ENCODE measurements at places on chromosomes 4 and X.

- no peak for DNase-seq
Measured at GRCh38 chrX:41110801-41111625, 25.8 kb downstream of the USP9X start.

DNA sequence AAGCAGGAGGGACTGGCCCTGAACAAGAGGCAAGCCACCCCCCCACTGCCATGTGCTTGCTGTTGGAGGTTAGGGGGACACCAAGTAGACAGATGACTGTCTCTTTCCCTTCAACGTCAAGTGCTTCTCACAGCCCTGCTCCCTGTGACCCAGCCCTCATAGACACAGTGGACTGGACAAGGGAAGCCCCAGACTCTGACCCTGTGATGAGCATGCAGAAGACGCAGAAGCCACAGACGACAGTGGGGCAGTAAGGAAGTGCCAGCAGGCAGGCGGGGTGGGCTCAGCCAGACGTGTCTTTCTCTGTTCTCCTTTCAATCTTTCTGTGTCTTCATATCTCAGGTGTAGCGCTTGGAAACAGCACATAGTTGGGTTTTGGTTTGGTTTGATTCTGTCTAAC is 2.4 kb upstream of the L1CAM start:
- no peak for DNase-seq

GRCh38 chrX:67922966-67923365 is 379.1 kb downstream of the AR start:
- no peak for DNase-seq

- no peak for DNase-seq
Measured at GRCh38 chrX:78957768-78958130, 12.6 kb downstream of the P2RY10 start.

DNA sequence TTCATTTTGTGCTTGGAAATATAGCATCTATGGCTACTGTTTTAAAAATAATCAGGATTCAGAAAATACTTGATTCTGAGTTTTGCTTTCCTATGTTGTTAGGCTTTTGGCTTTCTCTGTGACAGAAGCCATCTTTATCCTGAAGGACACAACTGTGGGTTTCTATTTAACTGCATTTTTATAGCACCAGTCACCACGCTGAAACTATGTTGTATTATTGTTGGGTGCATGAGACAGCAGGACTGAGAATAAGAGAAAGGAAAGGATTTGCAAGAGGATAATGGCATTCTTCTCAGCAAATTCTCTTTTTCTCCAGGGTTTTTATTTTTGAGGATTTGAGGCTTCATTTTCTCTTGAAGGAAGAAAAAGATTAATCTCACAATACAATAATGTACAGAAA is 10.1 kb upstream of the NEUROG2 start:
- DNase-seq: no peak

- no peak for DNase-seq
Measured at GRCh38 chrX:136106920-136107528, 40.3 kb upstream of the FHL1 start.

- DNase-seq: no peak
Measured at GRCh38 chrX:139882299-139882698, 50.6 kb downstream of the ATP11C start.

All from DMS 273 treated with DMSO at 0.1 percent for 48 hours (cell line).